ENCODE measurements at places on chromosomes 2 and 18.

GRCh38 chr2:2827046-2827636 lies 496.1 kb upstream of the MYT1L start:
- DNase-seq = no peak

DNA sequence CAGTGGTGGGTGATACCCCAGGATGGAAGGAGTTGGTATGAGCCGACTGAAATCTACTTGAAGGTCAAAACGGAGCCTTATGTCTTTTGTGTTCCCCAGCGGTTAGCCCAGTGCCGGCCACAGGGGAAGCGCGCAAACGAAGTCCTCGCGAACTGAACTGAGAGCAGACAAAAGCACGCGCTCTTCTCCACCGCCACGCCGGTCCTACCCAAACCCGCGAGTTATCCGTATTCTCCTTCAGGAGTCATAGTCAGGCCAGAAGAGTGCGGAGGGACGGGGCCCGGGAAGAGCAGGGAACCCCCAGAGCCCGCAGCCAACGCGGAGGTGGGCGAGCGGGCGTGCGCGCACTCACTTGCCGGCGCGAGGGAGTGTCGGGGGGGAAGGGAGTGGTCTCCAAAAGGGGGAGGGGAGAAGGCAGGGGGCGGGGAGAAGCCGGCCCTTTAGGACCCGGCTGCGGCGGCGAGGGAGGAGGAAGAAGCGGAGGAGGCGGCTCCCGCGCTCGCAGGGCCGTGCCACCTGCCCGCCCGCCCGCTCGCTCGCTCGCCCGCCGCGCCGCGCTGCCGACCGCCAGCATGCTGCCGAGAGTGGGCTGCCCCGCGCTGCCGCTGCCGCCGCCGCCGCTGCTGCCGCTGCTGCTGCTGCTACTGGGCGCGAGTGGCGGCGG lies at the start of gene IGFBP2:
Gene IGFBP2, plus strand, starts transcription at position 469 of the 664 bp plus-strand sequence. Its CDS starts 104 bp downstream, at position 573.
- DNase-seq = peak; percentile 32

DNA sequence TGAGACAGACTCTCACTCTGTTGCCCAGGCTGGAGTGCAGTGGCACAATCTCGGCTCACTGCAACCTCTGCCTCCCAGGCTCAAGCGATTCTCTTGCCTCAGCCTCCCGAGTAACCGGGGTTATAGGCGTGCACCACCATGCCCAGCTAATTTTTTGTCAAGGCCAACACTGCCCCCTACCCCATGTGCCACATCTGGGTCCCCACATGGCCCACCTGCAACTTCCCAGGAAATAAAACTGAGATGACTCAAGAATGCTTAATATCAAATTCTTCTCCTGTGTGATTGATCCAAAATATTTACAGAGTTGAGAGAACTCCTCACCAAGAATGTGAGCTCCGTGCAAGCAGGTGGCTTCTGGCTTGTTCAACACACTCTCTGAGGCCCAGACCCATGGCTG lies 9.1 kb downstream of the AP1S3 start:
- no peak for DNase-seq

DNA sequence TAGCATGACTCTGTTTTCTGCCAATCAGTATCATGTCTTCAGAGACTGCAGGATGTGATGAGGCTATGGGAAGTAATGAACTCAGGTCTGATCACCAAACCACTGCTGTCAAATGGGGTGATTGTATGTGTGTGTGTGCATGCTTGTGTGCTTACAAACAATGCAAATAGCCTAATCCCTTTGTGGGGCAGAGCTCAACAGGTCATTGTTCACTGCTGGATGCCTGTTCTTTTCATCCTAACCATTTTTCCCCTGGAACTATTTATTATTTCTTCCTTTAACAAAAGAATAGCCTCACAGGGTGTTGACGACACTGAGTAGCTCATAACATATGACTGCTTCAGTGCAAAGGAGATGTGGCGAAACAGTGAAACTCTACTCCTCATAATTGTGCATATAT lies 55.9 kb downstream of the NXPH2 start:
- DNase-seq = no peak

DNA sequence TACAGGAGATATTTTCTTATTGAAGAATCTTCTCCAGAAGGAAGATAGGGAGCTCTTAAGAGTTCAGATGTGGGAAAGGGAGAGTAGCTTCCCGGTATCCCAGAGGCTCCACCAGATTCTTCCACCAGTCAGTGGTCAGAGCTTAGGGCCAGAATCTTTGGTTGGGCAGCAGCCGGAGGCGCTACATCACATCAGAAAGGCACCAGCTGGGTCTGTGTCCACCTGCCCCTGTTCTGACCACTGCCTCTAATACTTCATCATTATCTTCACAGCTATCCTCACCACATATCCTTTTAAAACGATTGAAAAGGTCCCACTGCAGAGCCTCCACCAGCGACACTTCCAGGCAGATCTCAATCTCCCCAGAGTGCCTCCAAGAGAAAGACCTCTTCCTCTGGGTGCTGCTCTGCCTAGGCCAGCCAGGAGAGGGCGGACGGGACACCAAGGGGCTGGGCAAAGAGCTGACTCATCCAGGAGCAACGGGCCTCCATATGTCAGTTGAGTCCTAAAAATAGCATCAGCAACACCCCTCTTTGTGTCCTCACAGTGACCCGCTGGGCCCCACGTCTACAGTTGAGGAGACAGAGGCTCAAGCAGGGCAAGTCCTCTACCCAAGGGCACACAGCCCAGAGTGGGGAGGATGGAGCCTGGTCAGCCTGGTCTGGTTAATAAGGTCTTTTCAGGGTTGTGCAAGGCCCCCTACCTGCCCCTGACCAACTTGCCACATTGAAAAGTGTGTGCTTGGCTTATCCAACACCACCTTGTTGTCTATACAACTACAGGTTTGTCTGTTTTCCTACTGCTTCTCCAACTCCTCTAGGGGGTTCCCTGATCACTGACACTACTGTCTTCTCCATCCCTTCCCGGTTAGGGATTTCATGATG lies 81.2 kb downstream of the ADD2 start:
- DNase-seq = no peak

DNA sequence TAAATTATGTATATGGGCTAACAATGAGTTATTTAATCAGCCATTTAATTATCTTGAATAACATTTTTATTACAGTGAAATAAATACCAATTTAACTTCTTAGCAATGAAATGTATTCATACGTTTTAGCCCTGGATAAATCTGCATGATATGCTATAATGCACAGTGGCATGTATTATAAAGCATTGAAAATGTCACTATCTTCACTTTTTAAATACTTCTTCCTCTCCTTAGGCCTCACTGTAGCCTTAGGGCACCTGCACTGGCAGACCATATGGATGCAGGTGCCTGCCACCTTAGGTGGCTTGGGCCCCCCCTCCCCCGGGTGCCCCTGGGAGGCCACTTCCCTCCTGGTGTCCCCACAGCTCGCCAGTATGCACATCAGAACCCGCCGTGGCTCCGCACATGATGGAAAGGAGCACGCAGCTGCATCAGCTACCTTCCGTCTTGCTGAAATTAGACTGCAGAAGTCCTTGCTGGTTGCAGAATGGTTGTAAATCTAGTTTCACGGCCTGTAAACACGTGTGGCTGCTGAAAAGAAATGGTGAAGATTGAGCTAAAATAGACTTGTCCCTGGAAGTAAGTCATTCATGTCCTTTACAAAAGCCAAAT lies 56.7 kb downstream of the ADI1 start:
- DNase-seq = peak; percentile 29

DNA sequence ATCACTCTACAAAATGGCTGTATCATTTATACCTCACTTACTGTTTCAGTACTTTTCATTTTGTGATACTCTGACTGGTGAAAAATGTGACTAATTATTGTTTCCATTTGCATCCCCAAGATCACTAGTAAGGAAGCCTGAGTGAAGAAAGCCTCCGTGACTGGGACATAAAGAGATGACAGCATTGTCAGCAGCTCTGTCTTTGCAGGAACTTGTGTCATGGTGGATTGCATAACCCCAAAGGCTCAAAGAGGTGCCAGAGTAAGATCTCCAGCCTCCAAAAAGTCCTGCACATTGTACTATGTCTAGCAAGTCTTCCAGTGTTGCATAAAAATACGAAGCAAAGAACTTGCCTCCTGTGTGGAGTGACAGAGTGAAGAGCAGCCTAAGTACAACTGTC lies 187.5 kb upstream of the CRIM1 start:
- DNase-seq = no peak

DNA sequence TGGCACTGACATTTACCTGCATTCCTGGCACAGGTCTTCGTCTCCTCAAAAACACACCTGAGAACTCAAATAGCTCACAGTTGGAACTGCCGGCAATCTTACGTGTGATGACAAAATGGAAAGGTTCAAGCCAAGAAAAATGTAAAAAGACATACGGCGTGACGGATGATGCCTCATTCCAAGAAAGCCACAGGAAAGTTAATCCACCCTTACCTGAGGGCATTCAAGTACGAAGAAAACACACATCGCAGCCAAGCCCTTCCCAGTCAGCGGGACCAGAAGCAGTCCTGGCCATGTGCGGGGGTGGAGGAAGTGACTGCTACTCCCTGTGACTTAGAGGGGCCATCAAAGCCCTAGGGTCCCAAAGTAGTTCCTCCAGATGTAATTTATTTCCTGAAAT lies 986.3 kb upstream of the CELF4 start:
- DNase-seq = no peak

DNA sequence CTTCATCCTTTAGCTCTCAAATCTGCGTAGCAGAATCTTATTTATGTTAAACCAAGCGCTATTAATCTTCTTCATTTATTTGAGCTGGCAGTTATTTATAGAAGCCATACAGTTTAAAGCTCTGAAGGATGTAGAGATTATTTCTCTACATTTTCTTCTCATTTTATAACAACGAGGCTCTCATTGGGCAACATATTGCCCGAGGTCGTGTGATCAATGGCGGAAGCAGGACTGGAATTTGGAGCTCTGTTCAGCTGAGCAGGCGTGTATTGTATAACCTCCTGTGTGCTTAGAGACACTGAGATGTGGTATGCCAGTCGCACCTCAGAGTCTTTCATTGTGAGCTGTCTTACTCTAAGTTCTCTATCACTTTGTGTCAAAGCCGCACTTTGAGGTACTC lies 17.5 kb upstream of the DRC1 start:
- no peak for DNase-seq

DNA sequence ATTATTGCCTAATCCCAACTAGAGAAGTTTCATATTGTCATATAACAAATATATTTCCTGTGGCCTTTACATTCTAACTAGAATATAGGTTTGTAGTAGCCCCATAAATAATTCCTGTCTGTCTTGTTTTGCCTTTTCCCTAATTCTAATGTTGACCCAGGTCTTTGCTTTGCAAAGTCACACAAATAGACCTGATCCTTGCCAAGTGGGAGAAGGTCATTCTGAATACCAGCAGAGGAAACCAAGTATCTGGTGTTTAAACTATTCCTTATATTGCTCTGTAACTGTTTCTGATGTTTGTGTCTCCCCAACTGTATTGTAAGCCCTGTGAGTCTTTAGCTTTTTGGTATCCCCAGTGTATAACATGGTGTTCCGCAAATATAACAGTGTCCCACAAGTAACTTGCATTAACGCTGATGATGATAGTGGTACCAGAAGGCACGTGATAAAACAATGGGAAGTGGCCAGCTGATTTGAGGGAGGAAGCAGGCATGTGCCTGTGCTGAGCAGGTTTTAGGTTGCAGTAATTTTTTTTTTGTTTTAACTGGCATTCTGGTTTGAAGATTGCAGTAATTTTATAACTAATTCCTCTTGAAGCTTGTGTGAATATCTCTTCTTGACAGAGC lies 11.1 kb downstream of the HADHB start:
- no peak for DNase-seq

DNA sequence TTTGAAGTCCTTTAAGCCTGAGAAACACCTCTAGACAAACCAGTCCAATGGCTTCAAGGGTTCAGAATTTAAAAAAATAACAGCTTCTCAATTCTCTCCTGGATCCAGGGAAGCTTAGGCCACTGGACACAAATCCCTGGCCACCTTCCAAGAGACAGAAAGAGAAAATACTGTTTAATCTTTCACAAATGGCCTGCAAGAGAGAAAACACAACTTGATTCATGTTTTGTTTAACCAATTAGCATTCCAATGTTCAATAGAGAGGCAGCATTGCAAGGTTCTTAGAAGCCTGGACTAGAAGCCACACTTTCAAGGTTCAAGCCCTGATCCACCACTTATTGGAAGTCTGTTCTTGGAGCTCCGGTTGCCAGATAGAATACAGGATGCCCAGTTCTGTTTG lies 109.0 kb upstream of the PARD3B start:
- no peak for DNase-seq

GRCh38 chr2:138601458-138602165 lies 100.0 kb downstream of the SPOPL start:
- no peak for DNase-seq

- DNase-seq = no peak
Measured at GRCh38 chr2:129766374-129766993, 213.0 kb upstream of the RAB6C start.

GRCh38 chr2:147033044-147033443 lies 811.8 kb upstream of the ACVR2A start:
- DNase-seq = no peak

DNA sequence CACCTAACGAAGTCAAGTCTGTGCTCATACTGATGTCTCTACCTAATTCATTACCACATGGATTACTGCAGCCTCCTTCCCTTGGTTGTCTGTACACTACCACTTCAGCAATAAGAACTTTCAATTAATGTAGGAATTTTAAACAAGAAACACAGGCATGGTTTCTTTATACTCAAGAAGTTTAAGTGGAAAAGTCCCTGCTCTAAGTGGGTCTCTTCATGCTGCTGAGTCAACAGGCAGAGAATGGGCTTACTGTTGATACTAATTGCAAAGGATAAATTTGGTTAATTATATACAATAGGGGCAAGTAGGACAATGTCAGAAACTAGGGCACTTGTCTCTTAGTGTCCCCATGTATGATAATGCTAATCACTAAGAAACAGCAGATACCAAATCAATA lies 392.6 kb downstream of the DSEL start:
- no peak for DNase-seq

GRCh38 chr18:48765053-48765452 lies 185.7 kb downstream of the SMAD7 start:
- no peak for DNase-seq

DNA sequence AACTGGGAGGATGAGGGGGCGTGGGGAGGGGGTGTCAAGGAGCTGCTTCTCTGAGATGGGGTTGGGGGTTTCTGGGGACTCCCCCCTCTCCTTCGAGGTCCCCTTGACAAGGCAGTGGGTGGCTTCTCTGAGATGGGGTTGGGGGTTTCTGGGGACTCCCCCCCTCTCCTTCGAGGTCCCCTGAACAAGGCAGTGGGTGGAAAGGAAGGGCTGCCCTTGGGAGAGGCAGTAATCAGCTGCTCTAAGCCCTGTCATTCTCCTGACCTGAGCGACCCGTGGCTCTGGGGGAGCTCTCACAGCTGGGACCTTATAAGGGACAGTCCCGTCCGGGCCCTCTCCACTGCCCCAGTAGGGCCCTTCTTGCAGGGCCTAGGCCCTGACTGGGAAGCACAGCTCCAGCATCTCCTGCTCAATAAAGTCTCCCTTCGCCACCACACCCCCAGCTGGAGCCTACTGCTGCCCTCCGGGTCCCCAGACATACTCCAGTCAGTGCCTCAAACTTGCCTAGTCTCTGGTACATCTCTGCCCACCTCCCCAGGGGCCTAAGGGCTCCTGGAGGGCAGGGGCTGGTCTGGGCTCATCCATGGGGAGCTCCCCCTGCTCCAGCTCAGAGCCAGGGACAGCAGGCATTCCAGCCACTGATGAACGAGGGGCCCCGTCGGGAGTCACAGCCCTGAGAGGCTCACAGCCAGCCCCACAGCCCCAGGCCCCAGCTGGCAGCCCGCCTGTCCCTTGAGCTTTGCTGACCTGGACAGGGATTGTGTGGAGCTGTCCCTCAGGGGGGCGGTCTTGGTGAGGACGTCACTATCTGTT lies 2.8 kb downstream of the GAREM2 start:
- no peak for DNase-seq

GRCh38 chr2:145394181-145394580 lies 874.3 kb upstream of the ZEB2 start:
- no peak for DNase-seq

GRCh38 chr2:20065885-20066602 lies 14.6 kb upstream of the LAPTM4A start:
- no peak for DNase-seq

Data from germinal center (tissue), 1 donor.